Activated CD4-positive, alpha-beta T cell treated with anti-CD3 and anti-CD28 coated beads for 36 hours (primary cell): ENCODE measurements at places on chromosomes 5 and 9. TPM values are rescaled to one million over a fixed set of nuclear protein-coding genes. Genes with fewer than 3 reads are reported as not detected.

- peak; percentile 92 for DNase-seq
Measured at GRCh38 chr5:157651623-157652376, 438 bp downstream of the SOX30 start.

DNA sequence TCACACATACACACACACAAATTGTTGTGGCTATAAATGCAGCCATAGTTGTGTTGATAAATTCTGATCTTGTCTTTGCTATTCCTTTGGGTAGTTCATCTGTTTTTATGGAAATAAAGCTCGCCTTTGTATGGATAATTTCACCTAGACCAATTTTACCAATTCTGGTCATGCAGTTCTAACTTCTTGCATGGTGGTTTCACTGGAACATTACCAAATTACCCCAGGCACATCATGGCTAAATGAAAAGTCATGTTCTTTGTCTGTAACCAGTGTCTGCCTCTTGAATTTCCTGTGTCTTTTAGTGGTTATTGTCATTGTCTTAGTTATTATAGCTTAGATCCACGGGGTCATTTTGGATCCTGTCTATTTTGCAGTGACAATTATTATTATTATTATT, 50.3 kb upstream of the TMC1 start:
- DNase-seq = no peak

- DNase-seq = peak; percentile 67
Measured at GRCh38 chr5:120457839-120458507, 6.1 kb upstream of the PRR16 start.

GRCh38 chr5:122465031-122465577, 153.1 kb downstream of the SNCAIP start:
- no peak for DNase-seq

- DNase-seq = no peak
Measured at GRCh38 chr5:78888580-78889368, 96.3 kb downstream of the ARSB start.

- DNase-seq = no peak
Measured at GRCh38 chr5:64947031-64947430, 178.3 kb downstream of the CWC27 start.

DNA sequence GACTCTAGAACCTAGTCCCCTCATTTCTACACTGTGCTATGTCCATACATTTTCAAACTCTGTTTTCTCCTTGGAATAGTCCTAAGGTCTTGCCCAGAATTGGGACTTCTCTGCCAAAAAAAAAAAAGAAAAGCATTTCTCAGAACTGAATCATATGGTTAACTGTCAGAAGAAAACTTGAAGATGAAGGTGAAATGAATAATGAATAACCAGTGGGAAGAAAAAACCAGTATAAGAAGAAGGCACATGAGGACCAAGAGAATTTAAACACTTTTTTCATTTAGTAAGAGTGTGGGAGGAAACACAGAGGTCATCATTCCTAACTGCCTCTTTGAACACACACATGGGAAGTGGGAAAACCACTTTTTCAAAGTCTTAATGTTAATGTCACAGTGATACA, 197.7 kb downstream of the PRELID2 start:
- no peak for DNase-seq

- DNase-seq = no peak
Measured at GRCh38 chr9:127585161-127585819, 26.8 kb upstream of the STXBP1 start.

GRCh38 chr9:286071-286740, 71.5 kb downstream of the DOCK8 start:
- DNase-seq = no peak

SPINK7 gene
- total RNA-seq = not detected
